Panc1 (cell line): ENCODE measurements at places on chromosomes 1 and 21.

DNA sequence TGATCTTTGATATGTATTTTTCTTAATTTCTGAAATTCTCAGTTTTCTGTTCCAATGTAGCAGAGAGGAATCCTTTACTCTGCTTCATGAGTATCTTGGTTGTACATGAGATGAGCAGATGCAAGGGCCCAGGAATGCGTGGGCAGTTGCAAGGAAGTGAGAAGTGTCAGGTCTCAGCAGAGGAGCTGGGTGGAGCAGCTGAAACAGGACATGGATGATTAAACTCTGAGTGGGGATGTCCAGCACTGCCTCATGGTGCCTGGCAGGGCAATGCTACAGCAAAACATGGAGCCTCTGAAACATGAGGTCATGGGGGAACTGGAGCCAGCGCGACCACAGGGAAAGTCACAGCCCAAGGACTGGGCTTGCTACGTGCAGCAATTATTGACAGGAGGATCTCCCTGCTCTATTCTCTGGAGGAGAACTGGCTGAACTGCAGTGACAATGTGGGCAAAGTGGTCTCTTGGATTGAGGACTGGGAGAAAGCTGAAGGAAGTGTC lies 48.4 kb downstream of the COLGALT2 start:
- DNase-seq = no peak

GRCh38 chr1:160284220-160284781 lies 632 bp downstream of the PEX19 start:
- DNase-seq = no peak

DNA sequence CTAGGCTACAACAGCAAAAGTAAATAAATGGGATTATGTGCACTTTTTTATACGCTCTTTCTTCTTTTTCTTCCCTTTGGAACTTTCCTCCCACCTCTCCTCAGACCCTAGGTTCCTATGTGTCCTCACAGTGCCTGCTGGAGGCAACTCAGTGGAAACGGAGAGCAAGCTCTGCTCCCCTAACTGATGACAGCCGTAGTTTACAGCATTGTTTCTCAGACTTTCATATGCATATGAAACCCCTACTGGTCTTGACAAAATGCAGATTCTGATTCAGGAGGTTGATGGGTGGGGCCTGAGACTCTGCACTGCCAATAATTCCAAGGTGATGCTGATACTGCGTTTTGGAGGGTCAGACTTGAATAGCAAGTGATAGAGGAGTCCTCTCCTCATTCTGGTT lies 34.3 kb upstream of the HMCN1 start:
- DNase-seq = no peak

DNA sequence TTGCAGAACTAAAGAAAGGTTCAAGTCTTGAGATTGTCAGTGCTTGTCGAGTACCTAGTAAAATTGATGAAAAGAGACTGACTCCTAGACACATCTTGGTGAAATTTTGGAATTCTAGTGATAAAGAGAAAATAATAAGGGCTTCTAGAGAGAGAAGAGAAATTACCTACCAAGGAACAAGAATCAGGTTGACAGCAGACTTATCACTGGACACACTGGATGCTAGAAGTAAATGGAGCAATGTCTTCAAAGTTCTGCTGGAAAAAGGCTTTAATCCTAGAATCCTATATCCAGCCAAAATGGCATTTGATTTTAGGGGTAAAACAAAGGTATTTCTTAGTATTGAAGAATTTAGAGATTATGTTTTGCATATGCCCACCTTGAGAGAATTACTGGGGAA lies 16.3 kb downstream of the L1TD1 start:
- no peak for DNase-seq

DNA sequence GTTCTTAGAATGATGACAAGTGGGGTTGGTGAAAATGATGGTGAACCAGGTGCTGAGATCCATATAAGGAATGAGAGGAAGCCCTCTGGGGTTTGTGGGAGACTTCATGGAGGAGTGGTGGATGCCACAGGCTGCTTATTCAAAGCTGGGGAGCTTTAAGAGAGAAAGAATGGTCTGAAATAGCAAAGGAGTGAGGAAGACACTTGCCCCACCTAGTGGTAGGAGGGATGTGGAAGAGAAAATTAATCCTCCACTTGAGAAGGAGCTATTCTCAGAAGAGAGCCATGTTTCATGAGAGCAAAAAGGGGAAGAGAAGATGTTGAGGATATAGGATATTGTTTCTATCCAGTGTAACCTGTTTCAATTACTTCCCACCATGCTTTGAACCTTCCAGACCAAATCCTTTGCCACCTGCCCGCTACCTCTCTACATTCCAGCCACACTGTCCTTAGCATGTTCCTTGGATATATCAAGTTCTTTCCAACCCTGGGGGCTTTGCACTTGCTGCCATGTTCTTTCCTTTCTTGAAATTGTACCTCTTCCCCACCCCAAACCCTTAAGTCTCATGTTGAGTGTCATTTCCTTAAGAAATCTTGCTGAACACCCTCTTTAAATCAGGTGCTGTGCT lies 19.6 kb upstream of the ZNF648 start:
- no peak for DNase-seq

- DNase-seq = peak; percentile 35
Measured at GRCh38 chr21:25881524-25882376, 147.0 kb downstream of the GABPA start.

DNA sequence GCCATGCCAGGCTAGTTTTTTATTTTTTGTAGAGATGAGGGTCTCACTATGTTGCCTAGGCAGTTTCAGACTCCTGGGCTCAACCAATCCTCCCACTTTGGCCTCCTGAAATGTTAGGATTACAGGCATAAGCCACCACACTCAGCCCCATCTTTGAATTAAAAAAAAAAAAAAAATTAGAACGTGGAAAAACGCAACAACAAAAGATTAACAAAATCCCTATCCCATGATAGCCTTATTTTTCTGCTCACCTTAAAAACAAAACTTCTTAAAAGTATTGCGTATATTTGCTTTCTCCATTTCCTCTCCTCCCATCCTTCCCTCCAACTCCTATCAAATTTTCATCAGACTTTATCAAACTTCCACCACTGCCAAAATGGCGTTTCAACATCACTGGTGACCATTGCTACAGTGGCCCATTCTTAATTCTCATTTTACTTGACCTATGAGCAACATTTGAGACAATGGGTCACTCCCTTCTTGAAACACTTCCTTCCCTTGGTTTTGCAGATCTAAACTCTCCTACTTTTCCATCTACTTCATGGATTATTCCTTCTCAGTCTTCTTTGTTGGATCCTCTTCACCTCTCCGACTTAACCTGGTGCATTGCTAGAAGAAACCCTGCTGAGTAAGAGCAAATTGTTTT lies 579 bp upstream of the ZNF684 start:
- DNase-seq = no peak

DNA sequence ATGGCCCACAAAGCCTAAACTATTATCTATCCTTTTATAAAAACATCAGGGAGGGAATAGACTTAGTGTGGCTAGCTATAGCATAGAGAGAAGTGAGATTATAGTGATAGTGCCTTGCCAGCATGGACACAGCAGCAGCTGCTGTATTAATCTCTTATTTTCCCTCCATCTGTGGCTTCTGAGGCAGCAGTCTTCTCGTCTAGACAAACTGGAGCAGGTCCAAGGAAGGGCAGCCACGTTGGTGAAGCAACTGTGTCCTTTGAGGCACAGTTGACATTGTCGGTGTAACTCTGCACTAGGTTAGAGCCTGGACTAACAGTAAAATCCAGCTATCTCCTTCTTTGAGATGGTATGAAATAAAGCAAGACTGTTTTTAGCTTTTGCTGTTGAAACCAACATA lies 131.3 kb downstream of the CACHD1 start:
- no peak for DNase-seq

DNA sequence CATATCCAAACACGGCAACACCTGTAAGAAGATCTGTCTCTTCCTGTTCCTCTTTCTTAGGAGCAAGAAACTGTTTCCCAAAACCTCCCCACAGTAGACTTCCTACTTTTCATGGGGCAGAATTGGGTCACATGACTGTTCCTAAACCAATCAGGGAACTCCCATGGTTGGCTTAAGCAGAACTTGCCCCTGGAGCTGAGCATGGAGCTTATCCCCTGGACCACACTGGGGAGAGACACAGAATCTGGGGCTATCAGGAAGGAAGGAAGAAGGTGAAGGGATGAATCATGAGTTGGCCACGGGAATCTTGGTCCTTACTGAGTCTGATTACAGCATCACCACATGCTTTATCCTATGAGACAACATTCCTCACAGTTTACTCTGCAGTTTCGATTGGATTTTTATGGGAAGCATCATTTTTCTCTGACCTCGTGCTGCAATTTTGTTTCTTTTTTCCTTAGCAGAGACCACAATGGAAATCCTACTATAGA lies 81.8 kb downstream of the CDC7 start:
- DNase-seq = no peak

DNA sequence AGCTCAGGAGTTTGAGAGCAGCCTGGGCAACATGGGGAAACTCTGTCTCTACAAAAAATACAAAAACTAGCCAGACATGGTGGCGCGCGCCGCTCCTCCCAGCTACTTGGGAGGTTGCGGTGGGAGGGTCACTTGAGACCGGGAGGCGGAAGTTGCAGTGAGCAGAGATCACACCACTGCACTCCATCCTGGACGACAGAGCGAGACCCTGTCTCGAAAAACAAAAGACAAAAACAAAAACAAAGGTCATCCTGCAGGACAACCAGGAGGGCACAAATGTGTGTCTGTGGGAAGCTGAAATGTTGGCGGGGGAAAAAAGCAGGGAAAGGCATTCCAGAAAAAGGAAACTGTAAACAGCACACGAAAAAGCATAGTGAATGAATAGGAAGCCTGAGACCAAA lies 104.1 kb upstream of the HNRNPU start:
- no peak for DNase-seq

- DNase-seq = no peak
Measured at GRCh38 chr1:28983091-28983490, 68.7 kb downstream of the EPB41 start.

DNA sequence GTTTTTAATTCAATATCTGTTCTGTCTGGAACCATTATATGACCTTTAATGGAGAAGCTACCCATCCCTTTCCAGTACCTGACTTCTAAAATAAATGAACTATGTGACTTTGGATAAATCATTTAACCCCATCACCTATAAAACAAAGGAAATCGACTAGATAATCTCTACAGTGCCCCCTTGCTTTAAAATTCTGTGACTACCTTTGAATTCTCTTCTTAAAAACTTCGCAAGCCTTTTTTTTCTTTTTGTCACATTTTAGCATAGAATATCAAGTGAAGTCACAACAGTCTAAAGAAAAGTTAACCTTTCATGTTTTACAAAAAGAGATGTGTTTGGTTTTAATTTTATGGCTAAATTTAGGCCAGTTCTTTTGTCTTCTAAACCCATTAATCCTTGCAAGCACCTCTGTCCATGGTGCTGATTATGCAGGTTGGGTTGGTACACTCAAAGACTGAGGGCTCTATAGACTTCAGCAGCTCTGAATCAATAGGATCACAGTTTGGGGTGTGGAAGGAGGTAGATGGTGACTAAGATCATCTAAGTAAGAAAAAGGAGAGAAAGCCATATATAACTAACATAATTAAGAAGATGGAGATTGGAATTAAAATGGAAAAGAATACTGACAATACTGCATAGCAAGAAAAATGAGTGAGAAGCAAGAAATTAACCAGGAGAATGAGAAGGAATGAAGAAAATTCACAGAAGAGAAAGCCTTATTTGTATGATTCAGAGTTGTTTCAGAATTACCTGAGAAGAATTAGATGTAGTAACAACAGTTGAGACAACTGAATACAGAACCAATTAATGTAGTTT lies 59.2 kb downstream of the TBX15 start:
- DNase-seq = no peak

- DNase-seq = no peak
Measured at GRCh38 chr1:108962681-108963051, 618 bp downstream of the CLCC1 start.

GRCh38 chr1:47434051-47434842 lies 3.6 kb upstream of the FOXD2 start:
- DNase-seq = no peak

GRCh38 chr1:243526180-243526579 lies 270.3 kb downstream of the SDCCAG8 start:
- DNase-seq = no peak

- no peak for DNase-seq
Measured at GRCh38 chr1:180954005-180954800, 41.5 kb downstream of the KIAA1614 start.

- no peak for DNase-seq
Measured at GRCh38 chr1:151618470-151618869, 6.6 kb downstream of the SNX27 start.

GRCh38 chr1:27545876-27546275 lies 55.9 kb upstream of the WASF2 start:
- DNase-seq = no peak

GRCh38 chr1:226444901-226445300 lies 37.0 kb upstream of the PARP1 start:
- DNase-seq = no peak

DNA sequence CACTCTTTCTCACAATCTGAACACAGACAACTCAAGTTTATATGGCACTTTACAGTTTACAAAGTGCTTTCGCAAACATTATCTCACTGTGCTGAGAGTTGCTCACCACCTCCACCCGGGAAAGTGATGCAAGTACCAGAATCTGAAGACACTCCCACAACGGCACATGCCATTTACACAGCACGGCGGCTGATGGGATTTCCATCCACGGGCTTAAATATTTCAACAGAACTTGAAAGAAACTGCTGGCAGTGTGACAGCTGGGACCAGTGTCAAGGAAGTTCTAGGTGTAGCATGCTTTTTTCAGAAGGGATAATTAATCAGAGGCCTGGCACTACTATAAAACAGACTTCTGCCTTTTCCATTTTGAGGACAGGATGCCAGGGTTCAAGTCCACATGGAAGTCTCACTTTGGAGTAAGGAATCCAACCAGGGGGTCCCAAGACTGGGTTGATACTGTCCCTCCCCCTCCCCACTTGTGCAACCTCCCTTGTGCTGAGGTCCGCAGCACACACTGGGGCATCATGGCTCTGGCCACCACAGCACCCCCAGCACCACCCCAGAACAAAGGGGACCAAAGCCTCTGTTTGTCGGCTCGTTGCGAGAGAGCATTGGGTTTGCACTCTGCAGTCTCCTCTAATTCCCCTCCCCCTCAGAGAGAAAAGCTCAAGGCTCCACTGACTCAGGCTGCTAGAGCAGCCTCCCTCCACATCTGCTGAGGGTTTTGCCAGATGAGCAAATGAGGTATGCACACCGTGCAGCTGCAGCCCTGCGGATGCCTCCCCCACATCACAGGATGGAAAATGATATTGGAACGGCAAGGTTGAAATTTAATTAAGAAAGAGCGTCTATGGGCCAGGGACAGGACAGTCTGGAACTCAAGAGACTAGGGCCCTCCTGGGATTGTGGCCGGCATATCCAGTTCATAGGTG lies 154.9 kb downstream of the TGFBR3 start:
- DNase-seq = no peak

- no peak for DNase-seq
Measured at GRCh38 chr1:187817782-187818181, 989.0 kb downstream of the PLA2G4A start.
